ENCODE measurements at places on chromosomes 6 and 20.

DNA sequence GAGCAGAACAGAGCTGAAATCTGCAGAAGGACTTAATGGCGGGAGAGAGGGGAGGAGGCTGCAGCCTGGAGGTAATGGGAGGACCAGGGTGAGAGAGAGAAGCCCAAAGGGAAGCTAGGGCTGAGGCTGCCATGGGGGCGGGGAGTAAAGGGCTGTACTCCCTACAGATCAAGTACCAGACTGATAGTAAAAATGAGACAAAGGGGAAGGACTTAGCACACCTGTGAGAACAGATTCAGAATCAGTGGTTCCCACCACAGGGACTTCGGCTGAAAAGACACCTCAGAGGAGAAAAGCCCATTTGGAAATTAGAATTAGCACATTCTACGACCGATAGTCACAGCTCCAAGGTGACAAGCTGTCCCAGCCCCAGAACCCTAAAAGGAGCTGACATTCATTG is 6.4 kb upstream of the TBXT start:
- DNase-seq: no peak

DNA sequence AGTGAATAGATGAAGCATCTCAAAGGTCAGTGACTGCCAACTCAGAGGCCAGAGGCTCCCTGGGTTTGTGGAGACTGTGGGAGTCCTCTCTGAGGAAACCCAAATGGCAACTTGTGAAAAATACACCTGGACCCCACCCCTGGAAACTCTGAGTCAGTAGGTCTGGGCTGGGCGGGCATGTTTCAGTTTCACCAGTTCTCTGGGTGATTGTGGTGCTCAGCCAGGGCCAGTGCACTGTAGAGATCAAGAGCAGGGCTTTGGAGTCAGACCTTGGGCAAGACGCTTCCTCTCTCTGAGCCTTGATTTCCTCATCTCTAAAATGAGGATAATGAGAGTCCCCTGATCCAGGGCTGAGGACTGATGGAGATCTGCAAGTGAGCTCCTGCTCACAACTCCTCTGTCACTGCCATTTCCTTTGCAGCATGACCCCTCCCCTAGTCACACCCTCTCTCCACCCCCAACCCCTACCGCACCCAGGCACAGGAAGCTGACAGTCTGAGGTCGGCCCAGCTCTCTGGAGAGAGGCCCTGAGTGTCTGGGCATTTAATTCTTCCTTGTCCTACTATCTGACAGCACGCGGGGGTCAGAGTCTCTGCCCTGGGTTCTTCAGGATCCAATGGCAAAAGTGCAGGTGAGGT is 5.1 kb downstream of the DEF6 start:
- DNase-seq: no peak

DNA sequence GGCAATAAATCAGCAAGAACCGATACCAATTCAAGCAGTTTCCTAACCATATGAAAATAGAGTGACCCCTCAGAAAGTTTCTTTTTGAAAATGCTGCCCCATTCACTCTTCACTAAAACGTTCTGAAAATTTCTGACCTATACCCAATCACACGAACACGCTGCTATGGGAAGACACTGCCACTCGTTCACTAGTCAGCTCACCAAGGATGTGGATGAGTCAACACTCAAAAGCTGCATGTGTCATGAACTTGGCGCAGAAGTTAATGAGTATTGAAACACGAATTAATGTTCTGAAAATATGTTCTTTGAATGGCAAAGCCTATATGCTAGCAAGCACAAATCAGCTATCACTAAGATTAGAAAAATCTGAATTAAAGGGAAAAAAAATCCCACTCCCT is 84.2 kb downstream of the PREP start:
- no peak for DNase-seq

GRCh38 chr6:108097882-108098281 is 23.3 kb upstream of the OSTM1 start:
- no peak for DNase-seq

DNA sequence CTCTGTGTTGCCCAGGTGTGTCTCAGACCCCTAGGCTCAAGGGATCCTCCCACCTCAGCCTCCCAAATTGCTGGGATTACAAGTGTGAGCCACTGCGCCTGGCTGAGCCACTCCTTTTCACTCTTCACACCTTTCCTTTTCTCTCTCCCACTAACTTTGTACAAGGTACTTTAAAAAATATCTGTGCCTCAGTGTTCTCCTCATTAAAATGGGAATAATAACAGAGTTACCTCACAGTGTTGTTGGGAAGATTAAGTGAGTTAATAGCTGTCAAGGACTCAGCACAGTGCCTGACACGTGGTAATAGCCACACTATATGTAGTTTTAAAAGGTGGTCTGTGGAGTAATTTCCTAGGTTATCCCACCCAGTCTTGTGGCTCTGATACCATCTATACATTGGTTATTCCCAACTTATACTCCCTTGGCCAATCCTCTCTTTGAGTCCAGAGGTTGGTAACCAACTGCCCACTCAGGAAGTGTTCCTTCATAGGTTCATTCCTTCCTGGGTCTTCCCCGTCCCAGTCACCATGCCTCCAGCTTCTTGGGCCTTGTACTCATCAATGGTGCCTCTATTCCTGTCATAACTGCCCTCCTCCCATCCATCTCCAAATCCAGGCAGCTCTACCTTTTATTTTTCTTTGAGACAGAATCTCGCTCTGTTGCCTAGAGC is 78.6 kb upstream of the NAA20 start:
- DNase-seq: no peak

DNA sequence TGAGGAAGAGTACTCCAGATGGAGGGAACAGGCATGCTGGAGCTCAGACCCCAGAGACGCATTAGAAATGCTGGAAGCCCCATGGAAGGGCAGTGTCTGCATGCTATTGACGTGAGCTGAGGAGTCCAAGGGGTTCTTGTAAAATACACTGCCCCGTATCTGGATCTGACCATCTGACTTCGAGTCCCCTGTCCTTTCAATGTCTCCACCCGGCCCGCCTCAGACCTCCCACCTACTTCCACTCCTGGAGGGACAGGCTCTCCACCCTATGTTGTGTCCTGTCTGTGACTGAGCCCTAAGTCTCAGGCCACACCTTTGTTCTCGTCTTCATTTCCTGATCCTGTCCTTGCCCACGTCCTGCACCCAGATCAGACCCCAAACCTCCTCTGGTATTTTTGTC is 496.3 kb downstream of the CDH26 start:
- no peak for DNase-seq

- no peak for DNase-seq
Observed at GRCh38 chr6:34595332-34596184, 39.4 kb upstream of the SPDEF start.

DNA sequence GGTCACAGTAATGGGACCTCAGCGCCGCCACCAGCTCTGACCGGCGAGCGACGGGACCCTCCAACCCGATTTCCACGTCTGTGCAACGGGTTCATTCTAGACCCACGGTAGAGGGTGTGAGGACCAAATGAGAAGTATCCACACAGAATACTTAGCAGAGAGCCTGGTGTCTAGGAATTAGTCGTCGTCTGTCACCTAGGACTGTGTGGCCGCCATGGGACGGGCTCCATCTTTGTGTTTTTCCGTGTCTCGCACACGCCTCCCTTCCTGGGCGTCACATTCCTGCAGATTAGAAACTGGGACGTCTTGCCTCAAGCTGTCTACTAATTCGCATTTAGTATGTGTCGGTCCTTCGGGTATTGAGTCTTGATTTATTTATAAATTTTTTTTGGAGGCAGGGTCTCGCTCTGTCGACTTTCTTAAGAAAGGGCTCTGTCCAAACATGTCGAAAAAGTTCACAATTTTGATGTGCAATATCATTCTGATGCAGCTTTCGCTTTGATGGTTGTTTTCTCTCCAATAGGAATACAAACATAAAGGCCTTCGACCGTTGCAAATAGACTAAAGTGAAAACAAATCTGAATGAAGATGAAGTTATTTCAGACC is 563 bp downstream of the MGME1 start:
- DNase-seq: no peak

DNA sequence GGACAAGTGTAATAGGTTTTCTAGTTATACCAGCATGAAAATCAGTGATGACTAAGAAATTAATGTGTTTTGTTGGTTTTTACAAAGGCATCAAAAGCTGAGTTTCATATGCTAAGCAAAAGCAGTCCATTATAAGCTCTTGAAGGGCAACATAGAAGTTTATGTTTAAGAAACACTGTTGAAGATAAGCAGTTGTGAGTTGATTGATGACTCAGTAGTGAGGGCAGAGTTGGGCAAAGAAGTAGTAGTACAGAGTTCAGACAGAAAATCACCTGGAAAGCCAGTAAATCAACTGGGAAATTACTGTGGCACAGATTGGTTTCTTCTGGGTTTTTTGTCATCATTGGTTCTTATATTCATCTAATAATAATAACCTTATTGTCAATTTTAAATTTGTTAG is 78.0 kb upstream of the SMIM8 start:
- DNase-seq: no peak

GRCh38 chr6:127446356-127446755 is 12.8 kb downstream of the KIAA0408 start:
- DNase-seq: no peak

- no peak for DNase-seq
Observed at GRCh38 chr20:49540687-49541435, 27.1 kb downstream of the PTGIS start.

DNA sequence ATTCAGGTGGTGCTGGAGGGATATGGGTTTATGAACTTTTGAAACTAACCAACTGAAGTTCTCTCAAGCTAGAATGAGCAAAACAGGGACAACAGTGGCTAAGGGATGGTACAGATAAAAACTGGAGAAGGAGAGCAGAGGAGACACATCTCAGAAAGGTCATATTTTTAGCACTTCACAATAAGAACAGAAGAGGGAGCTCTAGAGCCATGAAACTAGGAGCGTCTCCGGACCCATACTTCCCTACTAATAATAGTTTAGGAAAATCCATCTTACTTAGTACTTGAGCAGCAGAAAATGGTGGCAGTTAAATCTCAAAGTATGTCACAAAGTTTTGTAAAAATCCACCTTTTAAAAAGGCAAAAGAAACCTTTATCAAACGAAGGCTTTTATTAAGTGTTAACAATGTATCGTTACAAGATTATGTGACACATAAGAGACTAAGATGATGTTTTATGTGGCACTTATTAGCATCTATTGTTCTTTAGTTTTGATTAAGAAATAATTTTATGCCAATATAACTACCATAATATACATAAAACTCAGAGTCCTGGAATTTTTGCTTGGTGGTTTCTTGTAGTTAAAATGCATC is 278.6 kb downstream of the TBC1D32 start:
- DNase-seq: no peak

DNA sequence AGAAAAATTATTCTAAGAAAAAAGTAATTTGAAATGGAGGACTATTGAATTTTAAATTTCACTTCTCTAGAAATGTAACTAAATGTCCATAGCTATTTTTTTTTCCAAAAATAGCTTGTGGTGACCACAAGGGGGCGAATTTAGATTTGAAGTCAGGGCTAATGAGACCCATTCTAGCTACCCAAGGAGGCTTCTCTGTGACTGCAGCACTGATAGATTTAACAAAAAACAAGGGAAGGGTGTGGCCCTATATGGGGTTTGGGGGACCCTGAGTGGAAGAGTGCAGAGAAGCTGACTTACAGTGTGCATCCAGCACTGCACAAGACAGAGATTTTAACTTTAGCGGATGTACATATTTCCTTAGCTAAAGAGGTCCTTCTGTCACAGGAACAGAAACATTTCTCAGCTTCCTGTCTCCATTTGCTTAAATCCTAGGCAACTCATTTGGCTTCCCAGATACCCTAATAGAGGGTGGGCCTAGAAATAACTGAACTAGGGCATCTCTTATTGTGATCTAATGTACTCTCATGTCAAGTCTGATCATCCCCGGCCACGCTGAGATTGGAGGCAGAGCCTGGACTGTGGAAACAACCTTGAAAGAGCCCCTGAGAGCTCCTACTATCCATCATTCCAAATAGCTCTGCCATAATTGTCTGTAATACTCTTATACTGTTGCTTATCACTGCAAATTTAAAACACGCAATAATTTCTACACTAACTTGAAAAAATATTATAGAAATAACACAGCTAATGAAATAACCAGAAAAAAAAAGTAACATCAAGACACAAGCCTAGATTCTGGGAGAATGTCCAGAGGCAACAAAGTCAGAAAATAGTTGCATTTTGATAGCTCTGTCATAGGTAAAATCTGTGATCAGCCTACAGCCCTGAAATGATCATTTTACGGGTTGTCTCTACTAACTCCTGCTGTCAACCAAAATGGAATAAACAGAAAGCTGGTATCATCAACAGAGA is 93.6 kb downstream of the SNAP91 start:
- DNase-seq: no peak

GRCh38 chr20:5401277-5401875 is 84.6 kb upstream of the PROKR2 start:
- DNase-seq: no peak

- no peak for DNase-seq
Observed at GRCh38 chr20:3047486-3048419, 1.9 kb downstream of the MRPS26 start.

GRCh38 chr6:136524339-136524935 is 25.8 kb downstream of the MAP7 start:
- no peak for DNase-seq

DNA sequence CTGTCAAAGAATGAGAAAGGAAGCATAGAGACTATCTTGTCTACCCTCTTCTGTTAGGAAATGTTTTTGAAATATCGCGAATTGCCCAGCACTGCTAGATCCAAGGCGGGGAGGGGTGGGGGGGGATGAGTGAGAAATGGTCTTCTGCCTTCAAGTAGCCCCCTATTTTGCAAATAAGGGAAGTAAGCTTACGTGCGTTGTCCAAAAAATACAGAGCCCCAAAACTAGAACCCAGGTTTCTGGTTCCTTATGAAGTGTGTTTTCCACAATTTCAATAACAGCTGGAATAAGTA is 923 bp upstream of the ILRUN start:
- DNase-seq: no peak

DNA sequence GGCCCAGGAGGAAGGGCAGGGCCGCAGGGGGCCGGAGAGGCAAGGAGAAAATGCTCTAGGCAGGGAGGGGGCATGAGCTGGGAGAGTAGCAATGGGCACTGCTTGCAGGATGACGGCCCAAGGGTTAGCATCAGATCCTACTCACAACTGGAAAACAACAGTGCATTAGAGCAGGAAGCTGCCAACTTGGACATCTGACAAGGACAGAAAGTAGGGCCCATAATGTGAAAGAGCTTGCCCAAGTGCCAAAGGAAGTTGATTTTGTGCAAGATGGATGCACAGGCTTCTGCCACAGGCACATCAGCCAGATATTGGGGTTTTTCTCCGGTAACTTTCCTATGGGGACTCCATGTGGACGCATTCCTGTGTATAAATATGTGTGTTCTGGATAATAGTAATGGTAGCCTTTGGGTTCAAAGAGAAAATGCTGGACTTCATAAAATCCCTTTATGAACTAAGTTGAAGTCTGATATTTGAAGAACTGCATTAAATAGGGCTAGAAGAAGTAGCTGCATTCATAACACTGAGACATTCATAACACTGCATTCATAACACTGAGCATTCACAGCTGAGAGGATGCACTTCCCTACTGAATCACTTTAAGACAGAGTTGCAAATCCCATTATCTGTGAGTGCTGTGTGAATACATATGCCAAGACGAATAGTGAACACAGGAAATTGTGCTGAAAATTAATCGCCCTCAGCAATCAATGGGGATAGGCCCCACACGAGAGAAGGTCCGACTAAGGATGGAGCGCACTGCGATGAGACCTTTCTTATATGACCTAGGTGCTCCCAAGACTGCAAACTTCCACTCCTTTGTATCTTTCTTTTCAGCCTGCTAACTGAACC is 235.6 kb upstream of the PRDM1 start:
- no peak for DNase-seq
